ENCODE measurements at places on chromosomes 1 and 21. TPM values are rescaled to one million over a fixed set of nuclear protein-coding genes. Genes with fewer than 3 reads are reported as not detected.

The PGBD2 gene
- 12.3 TPM for polyA plus RNA-seq

The JAM2 gene
- 11.5 TPM for polyA plus RNA-seq

The CASZ1 gene
- 18.4 TPM for polyA plus RNA-seq

The SLC9C2 gene
- 0.25 TPM for polyA plus RNA-seq

The HECTD3 gene
- 35.2 TPM for polyA plus RNA-seq

The TMOD4 gene
- 2.0 TPM for polyA plus RNA-seq

The GCSAML gene
- polyA plus RNA-seq: 1.5 TPM

The KIF14 gene
- polyA plus RNA-seq: 6.0 TPM

The MGST3 gene
- polyA plus RNA-seq: 202 TPM

The RORC gene
- polyA plus RNA-seq: 2.1 TPM

The APCS gene
- polyA plus RNA-seq: not detected

The HCRTR1 gene
- polyA plus RNA-seq: 0.14 TPM

The NECTIN4 gene
- 3.5 TPM for polyA plus RNA-seq

The HCN3 gene
- 11.8 TPM for polyA plus RNA-seq

The CEP85 gene
- 17.9 TPM for polyA plus RNA-seq

The MAGI3 gene
- 25.0 TPM for polyA plus RNA-seq

The MCM3AP gene
- polyA plus RNA-seq: 85.2 TPM

The SLC35A3 gene
- polyA plus RNA-seq: 29.2 TPM

The TMPRSS3 gene
- polyA plus RNA-seq: 2.7 TPM

The CSMD2 gene
- 1.0 TPM for polyA plus RNA-seq

The NENF gene
- 40.6 TPM for polyA plus RNA-seq

The GBP2 gene
- 2.8 TPM for polyA plus RNA-seq

The LDLRAD1 gene
- polyA plus RNA-seq: not detected

The PTCH2 gene
- polyA plus RNA-seq: 5.5 TPM

The C4BPA gene
- polyA plus RNA-seq: 0.59 TPM

The GPATCH3 gene
- polyA plus RNA-seq: 15.0 TPM

The TMPRSS2 gene
- polyA plus RNA-seq: 29.0 TPM

The NBPF4 gene
- not detected for polyA plus RNA-seq

The MPZ gene
- polyA plus RNA-seq: 2.2 TPM

The CSF1 gene
- polyA plus RNA-seq: 6.6 TPM

The NTRK1 gene
- 0.92 TPM for polyA plus RNA-seq

The CRP gene
- polyA plus RNA-seq: not detected

The BMP8A gene
- polyA plus RNA-seq: 0.61 TPM

The TNFRSF4 gene
- polyA plus RNA-seq: 1.1 TPM

The CACNA1S gene
- polyA plus RNA-seq: 0.50 TPM

The PIK3R3 gene
- polyA plus RNA-seq: 19.8 TPM

The PLPP3 gene
- 123 TPM for polyA plus RNA-seq

The CDC42 gene
- 409 TPM for polyA plus RNA-seq

The AKR7A3 gene
- polyA plus RNA-seq: 1.3 TPM

The TEX38 gene
- 0.24 TPM for polyA plus RNA-seq

The LINGO4 gene
- polyA plus RNA-seq: 0.03 TPM

The VHLL gene
- polyA plus RNA-seq: not detected

The KIF26B gene
- polyA plus RNA-seq: 38.3 TPM

The SDHB gene
- 128 TPM for polyA plus RNA-seq

The TFAP2E gene
- 0.78 TPM for polyA plus RNA-seq

The PADI3 gene
- 0.15 TPM for polyA plus RNA-seq

The PCAT6 gene
- 4.0 TPM for polyA plus RNA-seq

The HMCN1 gene
- polyA plus RNA-seq: 60.3 TPM

The ASCL5 gene
- 0.40 TPM for polyA plus RNA-seq

The SLC35F3 gene
- polyA plus RNA-seq: 0.42 TPM

The TAF5L gene
- 16.8 TPM for polyA plus RNA-seq

The PLEKHN1 gene
- 0.40 TPM for polyA plus RNA-seq

The CIART gene
- 8.1 TPM for polyA plus RNA-seq

The ABCA4 gene
- polyA plus RNA-seq: 15.2 TPM

The RHCE gene
- polyA plus RNA-seq: 1.2 TPM

All from renal cortex interstitium (tissue), 15 donors.